HCEC 1CT (cell line): ENCODE measurements at places on chromosomes 2 and 18.

- DNase-seq = no peak
These were observed 5.6 kb downstream of the IKZF2 start for GRCh38 chr2:213145715-213146242.

GRCh38 chr2:235701206-235701981 is 207.6 kb downstream of the AGAP1 start:
- no peak for DNase-seq

DNA sequence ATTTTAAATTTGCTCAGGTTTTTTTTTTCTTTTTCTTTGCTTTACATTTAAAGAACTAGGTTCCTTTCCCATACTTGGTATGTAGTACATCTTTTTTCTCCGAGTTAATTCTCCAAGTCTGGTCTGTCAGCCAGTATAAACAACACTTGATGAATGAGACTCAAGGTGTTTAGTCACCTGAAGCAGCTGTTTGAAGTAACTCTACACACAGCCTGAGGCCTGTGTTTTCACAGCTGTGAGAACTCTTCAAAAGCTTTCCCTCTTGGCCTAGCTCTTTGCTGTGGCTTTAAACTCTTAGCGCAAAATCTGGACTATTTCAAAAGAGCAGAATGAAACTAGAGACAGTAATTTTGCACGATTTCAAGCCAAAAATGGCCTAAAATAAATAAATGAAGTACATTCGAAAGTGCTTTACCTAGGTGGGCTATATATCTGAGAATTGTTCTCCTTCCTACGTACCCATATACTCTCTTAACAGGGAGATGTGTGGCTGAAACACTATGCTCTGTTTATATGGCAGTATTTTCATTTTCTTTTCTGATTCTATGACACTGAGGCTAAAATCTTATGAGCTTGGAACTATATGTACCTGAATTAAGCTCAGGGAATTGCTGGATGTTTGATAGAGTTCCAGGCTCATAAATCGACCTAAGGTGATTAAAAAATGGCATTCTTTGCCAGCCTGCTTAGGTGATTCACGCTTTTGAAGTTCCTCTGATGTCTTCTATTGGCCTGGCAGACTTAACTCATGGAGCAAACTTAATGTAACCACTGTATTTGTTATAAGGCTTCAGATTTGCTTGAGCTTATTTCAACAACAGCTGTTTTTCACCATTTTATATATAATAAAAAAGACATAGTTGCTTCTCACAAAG is 1044.1 kb upstream of the ZEB2 start:
- no peak for DNase-seq

GRCh38 chr2:174263997-174264396 is 15.7 kb upstream of the OLA1 start:
- DNase-seq = peak; percentile 89

GRCh38 chr2:113965644-113966043 is 75.8 kb downstream of the ACTR3 start:
- peak; percentile 39 for DNase-seq

- no peak for DNase-seq
These were observed 38.4 kb downstream of the LAMA1 start for GRCh38 chr18:7079231-7079630.

DNA sequence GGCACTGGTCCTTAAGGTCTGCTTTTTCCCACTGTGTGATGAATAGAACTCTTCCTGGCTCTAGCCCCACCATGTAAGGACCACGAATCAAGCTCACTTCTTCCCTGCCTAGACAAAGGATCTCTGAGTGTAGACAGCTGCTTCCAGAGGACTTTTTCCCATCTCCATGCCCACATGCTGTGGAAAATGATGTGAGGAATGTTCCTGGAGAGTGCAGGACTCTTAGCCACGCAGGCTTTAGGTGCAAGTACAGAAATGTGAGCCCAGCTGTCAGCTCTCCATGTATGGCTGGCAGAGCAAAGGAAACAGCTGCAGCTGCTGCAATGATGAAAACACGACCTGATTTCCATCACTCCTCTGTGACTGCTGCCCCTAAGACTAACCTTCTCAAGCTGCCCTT is 35.5 kb downstream of the NXPH2 start:
- no peak for DNase-seq

DNA sequence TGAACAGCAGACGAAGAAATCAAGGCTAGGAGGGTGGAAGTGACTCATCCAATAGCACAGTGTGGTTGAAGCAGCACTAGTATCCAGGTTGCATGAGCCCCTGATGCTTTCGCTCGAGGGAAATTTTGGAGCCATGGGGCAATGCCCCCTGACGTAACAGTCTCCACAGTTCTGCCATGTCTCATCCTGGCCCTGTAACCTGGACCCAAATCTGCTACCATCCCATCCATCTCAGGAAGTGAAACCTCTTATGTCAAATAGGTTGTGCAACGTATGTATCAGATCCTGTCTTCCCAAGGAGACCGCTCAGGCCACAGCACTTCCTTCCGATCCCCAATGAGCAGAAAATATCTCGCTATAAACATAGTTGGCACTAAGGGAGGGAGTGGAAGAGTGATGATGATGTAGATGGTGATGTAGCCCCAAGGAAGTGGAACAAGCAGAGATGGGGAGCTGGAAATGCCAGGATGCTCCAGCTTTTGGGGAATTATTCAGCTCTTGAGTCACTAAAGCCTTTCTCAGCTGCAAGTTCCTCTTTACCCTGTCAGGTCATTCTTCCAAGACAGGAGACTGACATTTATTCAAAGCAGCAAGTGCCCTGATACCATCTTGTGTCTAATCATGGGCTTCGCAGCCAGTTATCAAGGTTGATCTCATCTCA is 3.0 kb upstream of the IL1B start:
- DNase-seq = peak; percentile 9

- no peak for DNase-seq
These were observed 123.6 kb upstream of the CAB39 start for GRCh38 chr2:230589025-230589424.

GRCh38 chr2:102698369-102699111 is 63.3 kb upstream of the TMEM182 start:
- peak; percentile 52 for DNase-seq

GRCh38 chr18:66316701-66317100 is 287.2 kb downstream of the CDH19 start:
- no peak for DNase-seq

GRCh38 chr2:188984065-188984491 is 9.9 kb downstream of the COL3A1 start:
- no peak for DNase-seq

- DNase-seq = no peak
These were observed 41.5 kb downstream of the NCKAP5 start for GRCh38 chr2:133526530-133527300.

- no peak for DNase-seq
These were observed 14.5 kb downstream of the SESTD1 start for GRCh38 chr2:179250095-179250494.

DNA sequence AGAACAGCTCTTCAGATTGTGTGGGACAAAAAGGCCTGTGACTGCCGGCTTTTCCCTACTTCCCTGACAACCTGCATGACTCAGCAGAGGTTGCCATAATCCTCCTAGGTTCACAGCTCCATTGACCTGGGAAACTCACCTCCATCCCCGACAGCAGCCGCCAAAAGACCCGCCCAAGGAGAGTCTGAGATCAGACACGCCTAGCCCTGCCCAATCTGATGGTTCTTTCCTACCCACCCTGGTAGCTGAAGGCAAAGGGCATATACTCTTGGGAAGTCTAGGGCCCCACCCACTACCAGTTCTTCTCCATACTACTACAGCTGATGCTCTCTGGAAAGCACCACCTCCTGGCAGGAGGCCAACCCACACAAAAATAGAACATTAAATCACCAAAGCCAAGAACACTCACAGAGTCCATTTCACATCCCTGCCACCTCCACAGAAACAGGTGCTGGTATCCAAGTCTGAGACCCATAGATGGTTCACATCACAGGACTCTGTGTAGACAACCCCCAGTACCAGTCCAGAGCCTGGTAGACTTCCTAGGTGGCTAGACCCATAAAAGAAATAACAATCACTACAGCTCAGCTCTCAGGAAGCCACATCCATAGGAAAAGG is 140.6 kb downstream of the NETO1 start:
- DNase-seq = no peak

GRCh38 chr2:216082117-216082711 is 495 bp downstream of the TMEM169 start:
- no peak for DNase-seq

GRCh38 chr2:222582928-222583327 is 73.0 kb downstream of the FARSB start:
- DNase-seq = peak; percentile 21

GRCh38 chr2:133936096-133936495 is 317.8 kb upstream of the MGAT5 start:
- no peak for DNase-seq

DNA sequence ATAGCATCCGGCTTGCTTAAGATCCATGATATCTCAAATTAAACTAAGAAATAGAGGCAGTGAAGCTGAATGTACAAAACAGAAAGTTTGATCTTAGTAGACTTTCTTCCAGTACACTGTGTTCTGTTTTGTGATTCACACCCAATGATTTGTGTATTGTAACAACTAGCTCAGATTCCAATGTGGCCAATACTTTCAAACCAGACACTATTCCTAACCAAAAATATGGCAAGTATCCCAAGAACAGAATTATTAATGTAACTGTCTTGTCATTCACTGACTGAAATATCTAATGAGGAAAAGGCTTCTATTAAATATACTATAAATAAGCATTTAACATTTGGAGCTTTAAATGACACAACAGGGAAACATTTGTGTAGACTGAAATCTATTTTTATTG is 299.1 kb downstream of the NRXN1 start:
- no peak for DNase-seq

GRCh38 chr2:230262246-230262645 is 36.7 kb downstream of the SP140 start:
- no peak for DNase-seq

DNA sequence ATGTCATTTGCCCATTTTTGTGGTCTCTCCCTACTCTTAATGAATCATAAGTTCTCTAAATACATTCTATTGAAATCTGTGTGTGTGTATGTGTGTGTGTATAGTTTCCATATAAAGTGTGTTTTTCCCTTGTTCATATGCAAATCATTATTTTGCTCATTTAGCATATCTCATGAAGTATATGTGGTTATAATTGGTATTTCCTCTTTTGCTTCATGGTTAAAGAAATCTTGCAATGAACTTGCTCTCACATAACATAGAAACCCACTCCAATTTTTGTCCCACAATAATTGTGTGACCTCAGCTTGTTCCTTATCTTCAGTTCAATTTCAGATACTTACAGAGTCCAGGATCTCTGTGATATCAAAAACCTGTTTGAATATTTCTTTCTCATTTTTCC is 1.2 kb downstream of the CPO start:
- no peak for DNase-seq
